ENCODE measurements at places on chromosomes 16 and 17.

GRCh38 chr16:51987519-51987918, 559.4 kb downstream of the TOX3 start:
- DNase-seq = no peak

GRCh38 chr16:85372627-85373372, 240.3 kb upstream of the GSE1 start:
- no peak for DNase-seq

- no peak for DNase-seq
These were observed 22.4 kb downstream of the C1QTNF1 start for GRCh38 chr17:79046197-79046915.

DNA sequence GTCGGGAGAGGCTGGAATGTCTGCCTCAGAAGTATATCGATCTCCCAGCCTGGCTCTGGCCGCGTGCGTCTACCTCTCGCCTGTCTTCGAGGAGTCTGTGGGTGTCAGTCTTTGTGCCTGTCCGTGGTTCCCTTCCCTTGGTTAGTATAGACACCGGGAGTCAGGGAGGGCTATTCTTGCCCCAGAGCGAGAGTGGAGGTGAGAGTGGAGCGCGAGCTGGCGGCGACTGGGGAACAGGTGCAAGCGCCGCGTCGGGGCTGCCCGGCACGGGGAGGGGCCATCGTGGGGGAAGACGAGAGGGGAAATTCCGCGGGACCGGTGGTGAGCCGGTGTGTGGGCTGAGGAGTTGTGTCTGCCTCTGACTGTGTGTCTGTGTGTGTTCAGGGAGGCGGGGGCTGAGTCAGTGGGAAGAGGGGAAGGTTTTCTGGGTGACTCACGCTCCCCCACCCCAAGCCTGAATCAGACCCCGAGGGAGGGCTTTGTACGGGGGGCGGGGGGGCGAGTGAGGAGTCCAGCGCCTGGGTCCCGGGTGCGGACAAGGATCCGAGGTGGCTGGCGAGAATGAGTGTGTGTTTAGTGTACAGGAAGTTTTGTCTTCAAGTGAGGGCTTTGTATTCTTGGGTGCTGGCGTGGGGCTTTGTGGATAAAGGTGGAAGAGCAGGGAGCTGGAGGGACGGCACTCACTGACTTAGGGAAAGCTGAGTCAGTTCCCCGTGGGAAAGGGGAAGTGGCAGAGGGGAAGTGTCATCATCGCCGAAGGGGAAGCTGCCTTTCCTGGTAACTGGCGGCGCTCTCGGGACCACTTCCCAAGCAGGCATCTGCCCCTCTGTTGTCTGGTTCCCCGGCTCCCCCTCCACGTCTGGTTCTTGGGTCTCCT, 8.6 kb downstream of the KDM6B start:
- peak; percentile 41 for DNase-seq

DNA sequence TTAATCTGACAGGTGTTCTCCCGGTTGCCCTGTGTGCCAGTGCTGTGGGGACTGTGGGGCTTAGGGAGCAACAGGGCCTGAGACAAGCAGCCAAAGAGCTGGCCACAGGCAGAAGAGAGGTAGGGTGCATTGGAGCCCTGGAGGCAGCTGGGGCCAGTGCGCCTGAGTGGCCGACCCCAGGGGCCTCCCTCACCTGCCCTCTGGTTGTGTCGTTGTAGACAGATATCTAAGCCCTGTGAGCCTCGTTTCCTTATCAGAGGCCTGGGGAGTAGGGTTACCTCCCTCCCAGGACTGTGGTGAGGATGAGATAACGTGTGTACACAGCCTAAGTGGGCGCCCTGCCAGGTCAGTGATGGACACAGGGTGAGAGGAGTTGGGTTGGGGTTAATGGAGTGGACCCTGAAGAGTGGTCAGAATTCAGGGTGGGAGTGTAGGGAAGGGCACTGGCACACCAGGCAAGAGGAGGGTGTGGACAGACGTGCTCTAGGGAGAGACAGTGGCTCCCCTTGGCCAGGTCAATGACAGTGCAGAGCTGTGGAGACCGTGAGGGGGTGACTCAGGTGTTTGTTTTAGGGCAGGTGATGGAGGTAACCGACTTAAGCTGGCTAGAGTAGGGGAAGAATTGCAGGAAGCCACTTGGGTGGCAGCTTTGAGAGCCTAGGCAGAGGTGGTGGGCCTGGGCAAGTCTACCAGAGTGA, 3.4 kb downstream of the NARF start:
- no peak for DNase-seq

DNA sequence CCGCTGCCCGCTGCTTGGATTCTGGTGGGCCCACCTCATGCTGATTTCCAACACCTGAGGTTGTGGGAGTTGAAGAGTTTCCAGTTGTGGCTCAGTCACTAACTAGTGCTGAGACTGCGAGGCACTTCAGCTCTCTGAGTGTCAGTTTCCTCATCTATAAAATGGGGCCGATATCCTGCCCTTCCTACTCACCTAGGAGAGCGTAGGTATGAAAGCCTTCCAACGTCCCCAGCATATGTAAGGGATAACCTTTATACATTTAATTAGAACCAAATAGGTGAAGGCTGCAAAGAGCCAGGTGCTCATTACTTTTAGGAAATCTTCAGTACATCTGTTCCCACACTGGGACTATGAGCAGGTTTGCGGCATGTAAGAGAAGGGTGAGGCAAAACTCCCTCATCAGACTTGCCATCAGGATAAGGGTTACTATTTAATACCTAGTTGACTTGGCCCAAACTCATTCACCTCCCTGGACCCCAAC, 782 bp upstream of the KIF18B start:
- no peak for DNase-seq

DNA sequence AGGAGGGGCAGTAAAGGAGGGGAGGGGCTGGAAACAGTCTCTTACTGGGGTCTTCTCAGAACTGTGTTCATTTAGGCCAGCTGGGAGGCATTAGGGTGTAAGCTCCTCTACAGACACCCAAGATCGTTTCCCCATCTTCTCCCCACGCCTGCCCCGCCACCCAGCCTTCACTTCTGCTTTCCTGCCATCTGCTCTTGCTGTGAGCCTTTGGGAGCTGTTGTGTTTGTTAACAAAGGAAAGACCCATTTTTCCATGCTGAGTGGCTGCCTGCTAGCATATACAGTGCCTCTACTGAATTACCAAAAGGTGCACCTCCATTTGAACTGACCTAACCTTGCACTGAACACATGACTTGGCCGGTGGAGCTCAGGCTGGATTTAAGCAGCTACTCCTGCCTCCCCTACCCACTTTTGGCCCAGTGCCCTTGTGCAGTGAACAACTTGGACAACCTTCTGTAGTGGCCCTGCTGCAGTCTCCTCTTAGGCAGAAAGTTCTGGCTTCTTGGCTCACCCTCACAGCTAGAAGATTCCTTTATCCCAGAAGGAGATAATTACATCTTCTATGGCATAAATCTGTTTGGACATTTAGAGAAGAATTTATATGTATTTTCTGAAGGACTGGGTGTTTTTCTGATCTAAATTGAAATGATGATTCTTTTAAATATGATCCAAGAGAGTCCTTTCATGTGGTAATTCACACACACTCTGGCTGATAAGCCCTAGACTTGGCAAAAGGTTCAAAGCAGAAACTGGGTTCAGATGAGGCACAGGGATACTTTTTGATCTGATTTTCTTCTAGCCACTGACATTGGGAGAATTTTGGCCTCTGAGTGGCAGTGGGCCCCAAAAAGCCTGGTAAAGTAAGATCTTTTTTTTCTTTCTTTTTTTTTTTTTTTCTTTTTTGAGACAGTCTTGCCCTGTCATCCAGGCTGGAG, 81.9 kb upstream of the HNF1B start:
- peak; percentile 23 for DNase-seq

DNA sequence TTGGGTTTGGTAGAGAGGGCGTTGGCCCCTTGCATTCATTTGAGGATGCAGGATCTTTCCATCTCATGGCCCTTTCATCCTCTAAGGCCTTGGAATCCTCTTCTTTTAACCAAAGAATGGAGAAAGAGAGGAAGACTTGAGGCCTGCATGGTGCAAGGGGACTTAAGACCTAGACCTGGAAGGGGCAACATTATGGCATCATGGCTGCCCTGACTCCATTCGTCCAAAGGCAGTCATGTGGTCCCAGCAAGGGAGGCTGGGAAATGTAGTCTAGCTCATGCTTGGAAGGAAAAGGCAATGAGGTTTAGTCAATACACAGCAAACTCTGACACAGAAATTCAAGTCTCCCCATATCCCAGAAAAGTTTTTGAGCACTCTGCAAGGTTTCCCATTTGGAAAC, 30.7 kb upstream of the CDRT4 start:
- no peak for DNase-seq

DNA sequence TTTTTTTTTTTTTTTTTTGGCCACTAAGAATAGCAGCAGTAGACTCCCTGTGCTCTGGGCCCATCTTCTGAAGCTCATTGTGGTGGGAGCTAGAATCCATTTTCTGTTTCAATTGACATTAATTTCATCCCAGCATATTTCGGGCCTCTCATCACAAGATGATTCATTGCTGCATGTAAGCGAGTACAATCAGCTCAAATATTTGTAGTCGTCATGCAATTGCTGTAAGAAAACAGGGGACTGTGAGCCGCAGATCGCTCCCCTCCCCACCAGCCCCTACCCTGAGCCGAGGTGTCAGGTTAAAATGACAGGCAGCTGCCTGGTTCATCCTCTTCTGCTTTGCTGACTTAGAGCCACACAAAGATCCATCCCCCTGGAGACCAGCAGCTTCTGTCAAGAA, 358.8 kb upstream of the CDH5 start:
- no peak for DNase-seq

DNA sequence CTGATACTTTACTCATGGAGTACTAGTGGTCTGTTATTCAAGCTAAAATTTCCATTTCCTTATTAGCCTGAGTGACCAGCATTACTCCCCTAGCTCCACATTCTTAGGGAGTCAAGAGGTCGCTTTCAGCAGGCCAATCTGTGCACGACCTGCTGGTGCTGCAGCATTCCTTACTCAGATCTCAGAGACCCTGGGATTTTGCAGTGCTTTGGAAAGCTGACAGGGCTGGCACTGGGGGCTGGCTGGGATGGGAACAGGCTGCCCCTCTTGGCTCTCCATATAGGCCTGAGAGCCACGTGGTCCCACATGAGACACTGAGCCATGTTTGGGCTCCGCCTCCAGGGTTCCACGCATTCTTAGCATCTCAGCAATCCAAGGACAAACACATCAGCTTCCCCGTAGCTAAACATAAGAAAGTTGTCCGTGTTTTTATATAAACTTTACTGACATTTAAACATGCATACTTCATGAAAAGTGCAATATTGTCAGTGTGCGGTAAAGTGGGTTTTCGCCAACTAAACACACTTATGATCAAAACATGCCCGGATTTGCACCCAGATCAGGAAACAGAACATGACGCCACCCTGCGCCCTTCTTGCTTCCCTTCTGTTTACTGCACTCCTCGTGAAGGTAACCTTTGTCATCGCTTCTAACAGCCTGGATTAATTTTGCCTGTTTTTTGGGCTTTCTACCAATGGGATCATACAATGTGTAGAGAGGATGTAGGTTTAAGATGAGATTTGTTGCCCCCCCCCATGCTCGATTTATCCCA, 254.5 kb upstream of the CACNG5 start:
- DNase-seq = no peak

- no peak for DNase-seq
These were observed 40.5 kb upstream of the RASD1 start for GRCh38 chr17:17536702-17537101.

DNA sequence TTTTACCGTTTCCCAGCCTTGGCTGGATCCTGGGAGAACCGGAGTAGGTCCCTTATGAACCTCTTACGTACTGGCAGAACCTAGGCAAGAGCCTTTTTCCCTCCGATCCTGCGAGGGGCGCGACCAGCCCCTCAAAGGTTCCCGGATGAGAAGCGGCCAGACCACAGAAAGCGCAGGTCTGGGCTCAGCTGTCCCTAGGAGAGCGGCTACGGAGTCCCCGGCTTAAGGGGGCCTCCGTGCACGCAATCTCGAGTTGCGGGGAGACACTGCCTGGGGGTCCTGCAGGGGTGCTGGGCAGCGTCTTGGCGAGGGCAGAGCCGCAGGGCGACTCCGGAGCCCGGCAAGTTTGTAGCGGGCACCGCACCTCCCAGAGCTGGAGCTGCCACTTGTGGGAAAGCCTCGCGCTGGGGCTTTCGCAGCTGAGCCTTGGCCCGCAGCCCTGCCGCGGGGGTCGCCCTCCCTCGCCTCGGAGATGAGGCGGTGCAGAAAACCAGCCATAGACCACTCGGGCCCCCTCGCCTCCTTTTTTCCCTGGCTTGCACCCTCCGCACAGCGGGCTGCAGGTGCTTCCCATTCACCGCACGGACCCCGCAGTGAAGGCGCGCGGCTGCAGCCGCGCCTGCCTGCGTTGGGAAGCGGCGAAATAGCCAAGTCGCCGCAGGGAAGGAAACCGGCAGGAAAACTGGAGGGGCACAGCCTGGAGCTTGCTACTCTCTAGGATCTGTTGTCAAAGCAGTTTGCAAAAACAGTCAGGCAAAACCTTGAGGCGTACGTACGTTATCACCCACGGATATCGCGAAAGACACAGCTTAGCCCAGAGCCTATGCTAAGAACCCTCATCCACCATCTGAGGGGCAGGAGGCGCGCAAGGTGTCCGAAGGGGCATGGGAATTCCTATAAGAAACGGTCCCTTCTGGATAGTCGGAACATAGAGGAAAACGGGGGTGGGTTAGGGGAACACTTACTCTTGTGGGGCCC, 834 bp downstream of the CDH8 start:
- peak; percentile 57 for DNase-seq

- no peak for DNase-seq
These were observed 18.6 kb upstream of the RNPS1 start for GRCh38 chr16:2286550-2286949.

DNA sequence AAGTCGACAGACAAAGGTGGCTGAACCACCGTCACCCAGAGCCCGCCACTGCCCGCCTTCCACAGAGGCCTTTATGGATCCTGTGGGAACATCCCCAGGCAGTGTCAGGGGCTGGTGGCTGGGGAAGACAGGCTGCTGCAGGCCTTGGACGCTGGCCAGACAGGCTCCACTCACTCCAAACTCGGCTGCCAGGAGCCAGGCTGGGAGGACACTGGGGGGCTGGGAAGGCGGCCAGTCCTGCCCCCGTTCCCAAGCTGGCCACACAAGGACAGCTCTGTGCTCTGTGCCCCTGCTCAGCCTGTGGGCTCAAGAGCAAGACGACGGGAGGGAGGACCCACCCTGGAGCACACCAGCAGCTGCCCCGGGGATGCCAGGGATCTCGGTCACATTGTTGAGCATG, 7.6 kb upstream of the LCAT start:
- DNase-seq = peak; percentile 92

DNA sequence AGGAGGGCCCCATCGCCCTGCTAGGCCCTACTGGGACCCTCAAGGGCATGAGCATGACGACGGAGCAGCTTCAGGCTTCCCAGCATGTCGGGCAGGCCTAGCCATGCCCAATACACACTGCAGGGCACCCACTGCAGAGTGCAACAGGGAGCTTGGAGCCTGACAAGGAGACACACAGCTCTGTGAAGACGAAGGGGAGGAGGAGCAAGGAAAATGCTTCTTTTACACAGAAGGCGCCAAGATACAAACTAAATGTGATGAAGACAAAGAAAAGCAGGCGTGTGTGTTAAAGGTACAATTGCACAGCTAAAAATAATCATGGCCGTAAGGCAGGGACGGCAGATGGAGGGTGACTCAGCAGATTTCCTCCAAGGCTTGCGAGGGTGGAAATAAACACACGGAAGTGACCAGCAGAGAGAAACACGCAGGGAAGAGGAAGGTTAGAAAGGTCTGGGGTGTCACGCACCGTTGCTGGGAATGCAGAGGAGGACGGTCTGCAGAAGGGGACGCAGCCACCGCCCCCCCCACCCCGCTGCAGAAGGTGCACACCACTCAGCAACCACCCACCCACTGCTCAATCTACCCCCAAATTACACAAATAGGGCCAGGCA, 108.5 kb downstream of the ZNF778 start:
- peak; percentile 53 for DNase-seq

Measured in hippocampal formation (tissue), 2 donors.